ENCODE measurements at places on chromosomes 5 and 9.

GRCh38 chr5:6611334-6612256 is 21.2 kb downstream of the NSUN2 start:
- DNase-seq = no peak

- no peak for DNase-seq
Measured at GRCh38 chr5:52870448-52870847, 82.7 kb downstream of the ITGA1 start.

DNA sequence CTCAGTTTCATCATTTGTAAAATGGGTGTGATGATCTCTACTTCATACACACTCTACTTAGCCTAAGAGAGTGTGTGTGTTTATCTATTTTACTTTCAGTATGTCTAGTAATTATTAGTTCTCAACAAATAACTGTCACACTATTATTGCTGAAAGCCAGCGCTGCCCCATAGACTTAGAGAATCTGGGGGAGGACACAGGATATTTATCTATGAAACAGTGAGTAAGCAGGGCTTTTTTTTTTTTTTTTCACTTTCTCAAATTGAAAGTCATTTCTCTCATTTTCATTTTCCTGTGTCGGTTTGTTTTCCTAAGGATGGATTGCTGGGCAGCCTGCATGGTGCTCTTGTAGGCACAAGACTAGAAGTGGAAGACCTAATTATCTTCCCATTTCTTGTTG is 248.4 kb upstream of the RPS23 start:
- no peak for DNase-seq

GRCh38 chr5:9335269-9335668 is 210.6 kb downstream of the SEMA5A start:
- DNase-seq = no peak

GRCh38 chr5:123131551-123132204 is 42.6 kb downstream of the PRDM6 start:
- DNase-seq = no peak

- DNase-seq = no peak
Measured at GRCh38 chr5:108637134-108637533, 110.6 kb upstream of the FER start.

DNA sequence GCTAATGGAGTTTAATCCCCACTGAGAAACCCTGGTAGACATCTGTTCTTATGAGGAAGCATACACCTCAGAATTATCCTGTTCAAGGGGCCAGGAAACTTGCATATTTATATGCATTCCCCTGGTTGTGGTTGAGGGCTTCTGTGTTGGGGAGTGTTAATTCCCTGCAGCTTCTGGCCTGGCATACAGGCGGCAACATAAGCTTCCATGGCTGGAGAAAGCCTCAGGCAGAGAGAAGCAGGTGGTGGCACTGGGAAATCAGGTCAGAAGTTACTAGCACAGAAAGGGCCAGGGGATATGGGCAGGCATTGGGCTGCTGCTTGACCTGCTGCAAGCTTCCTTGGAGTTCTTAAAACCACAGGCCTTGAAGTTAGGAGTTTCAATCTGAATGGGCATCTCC is 166.1 kb upstream of the SEMA6A start:
- no peak for DNase-seq

- no peak for DNase-seq
Measured at GRCh38 chr5:155260798-155261197, 247.2 kb downstream of the KIF4B start.

- no peak for DNase-seq
Measured at GRCh38 chr9:89483592-89484474, 14.1 kb downstream of the SEMA4D start.

DNA sequence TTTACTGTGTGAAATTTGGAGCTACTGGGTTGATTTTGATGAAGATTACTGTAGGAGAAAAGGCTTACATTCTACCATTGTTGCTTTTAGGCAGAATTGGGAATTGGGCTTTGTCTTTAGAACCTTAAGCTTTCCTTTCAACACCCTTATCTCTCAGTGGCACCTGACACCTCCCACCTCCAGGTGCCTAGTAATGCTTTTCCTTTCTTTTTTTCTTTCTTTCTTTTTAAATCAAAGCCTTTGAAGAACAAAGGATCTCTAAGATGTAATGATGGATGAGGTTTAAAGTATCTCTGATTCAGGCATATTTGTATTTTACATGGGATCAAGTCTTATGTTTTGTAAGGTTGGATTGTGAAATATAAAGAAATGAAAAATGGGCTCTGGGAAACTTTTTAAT is 2.9 kb upstream of the ADGRV1 start:
- DNase-seq = no peak

- no peak for DNase-seq
Measured at GRCh38 chr5:34526682-34527305, 129.3 kb upstream of the RAI14 start.

DNA sequence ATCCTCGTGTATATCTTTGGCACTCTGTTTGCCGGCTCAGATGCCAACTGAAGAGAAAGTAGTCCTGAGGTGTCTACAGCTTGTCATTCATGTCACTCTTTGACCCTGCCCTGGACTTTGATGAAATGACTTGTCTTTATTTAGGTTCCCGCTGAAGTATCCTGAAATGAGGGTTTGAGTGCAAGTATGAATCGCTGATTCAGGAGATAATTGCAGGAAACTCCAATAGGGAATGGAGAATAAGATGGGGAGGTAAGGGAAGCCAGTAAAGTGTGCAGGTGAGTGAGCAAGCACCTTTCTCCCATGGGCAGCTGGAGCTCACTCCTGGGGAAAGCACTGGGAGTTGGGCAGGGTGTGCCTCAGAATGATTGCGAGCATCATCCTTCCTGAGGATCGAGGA is 50.3 kb upstream of the ZFR start:
- no peak for DNase-seq

- no peak for DNase-seq
Measured at GRCh38 chr9:14989811-14990210, 79.6 kb upstream of the FREM1 start.

DNA sequence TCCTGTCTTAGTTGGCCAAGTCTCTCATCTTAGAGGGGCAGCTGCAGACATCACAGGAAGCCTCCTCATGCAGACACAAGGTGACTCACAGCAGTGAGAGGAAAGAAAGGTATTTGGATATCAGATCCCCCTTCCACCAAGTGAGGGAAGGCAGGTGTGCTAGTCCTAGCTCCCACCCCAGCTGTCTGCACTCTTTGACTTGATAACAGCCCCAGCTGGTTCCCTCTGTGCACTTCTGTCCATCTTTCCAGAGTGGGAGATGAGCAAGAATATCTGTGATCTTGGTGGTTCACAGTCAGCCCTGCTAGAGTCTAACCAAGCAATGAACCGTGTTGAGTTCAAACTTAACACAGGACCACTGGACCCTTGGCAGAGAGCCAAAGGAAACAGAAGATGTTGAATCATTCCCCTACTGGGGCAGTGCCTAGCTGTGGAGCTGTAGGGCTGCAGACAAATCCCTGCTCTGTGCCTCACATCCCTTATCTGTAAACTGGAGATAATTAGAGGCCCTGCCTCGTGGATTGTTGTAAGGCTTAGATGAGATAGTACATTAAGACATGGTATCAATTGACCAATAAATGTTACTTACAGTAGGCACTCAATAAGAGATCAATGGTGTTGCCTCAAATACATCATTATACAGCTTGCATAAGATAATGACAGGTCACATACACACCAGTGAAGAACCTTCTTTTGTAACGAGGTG is 39.1 kb downstream of the SH3RF2 start:
- DNase-seq = no peak

DNA sequence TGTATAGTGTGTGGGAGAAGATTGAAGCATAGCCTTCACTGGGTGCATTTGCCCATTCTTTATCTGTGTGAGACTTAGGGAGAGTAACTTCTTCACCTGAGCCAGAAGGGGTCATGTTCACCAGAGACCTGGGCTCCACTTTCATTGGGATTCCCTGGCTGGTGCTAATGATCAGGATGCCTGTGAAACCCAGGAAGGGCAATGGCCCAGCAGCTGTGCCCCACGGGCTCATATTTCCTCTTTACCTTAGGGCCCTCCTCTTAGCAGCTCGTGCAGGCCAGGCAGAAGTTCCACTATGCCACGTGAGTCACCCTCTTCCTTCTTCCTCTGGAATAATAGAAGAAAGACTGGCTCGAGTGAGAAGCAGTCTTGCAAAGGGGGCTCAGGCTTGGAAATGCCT is 5.0 kb downstream of the PPARGC1B start:
- no peak for DNase-seq

- DNase-seq = no peak
Measured at GRCh38 chr9:113156880-113157279, 6.1 kb downstream of the SLC31A2 start.
